ENCODE measurements at places on chromosomes 5 and 9. TPM values are rescaled to one million over a fixed set of nuclear protein-coding genes. Genes with fewer than 3 reads are reported as not detected.

The LCN9 gene
- not detected for total RNA-seq

The GABRA1 gene
- total RNA-seq, result not detected

The CATSPER3 gene
- not detected for total RNA-seq

The MSX2 gene
- not detected for total RNA-seq

The FPGS gene
- total RNA-seq, result 67.0 TPM

The ERCC8 gene
- total RNA-seq, result 13.9 TPM

DNA sequence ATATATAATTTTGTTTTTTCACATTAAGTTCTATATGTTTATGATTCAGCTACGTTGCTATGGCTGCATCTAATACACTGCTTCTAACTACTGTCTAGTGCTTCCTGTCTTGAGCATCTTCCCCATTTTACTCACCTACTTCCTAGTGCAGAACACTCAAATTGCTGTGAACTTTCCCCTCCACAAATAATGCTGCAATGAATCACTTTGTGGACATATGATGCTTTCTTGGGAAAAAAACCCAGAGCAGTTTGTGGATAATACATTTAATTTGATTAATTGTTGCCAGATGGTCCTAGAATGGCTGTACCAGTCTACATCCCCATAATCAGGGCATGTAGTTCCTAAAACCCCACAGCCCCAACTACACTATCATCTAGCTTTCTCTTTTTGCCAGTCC is 18.5 kb downstream of the CD180 start:
- DNase-seq, result no peak

DNA sequence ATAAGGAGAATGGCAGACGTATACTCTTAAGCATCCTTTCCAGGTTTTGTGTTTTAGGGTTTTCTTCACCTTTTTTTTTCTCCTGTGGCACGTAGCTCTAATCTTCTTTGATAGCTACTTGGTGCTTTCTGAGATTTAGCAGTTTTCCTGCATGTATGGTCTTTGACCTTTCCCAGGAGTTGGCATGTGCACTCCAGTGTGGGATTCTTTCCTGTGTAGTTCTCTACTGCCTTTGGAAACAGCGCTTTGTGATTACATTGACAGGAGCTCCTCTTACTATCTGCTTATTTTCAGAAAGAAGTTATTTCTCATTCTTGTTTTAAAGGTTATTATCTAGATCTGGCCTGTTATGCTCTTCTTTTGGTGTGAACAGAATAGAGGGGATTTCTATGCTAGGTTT is 65.5 kb downstream of the UNC13B start:
- no peak for DNase-seq

GRCh38 chr5:36901856-36902255 is 25.3 kb downstream of the NIPBL start:
- no peak for DNase-seq

DNA sequence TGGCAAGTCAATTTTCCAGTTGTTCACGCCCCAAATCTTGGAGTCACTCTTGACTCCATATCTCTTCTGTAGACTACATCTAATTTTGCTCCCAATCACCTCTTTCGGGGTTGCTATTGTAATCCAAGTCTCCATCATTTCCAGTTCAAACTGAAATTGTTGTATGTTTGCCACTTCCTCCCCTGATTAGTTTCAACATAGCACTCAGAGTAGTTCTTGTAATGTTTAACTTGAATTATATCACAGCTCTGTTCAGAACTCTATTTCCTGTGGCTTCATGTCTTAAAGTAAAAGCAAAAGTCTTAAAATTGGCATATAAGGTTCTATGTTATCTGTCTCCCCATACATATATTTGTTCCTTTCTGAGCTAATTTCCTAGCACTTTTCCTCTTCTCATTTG is 348.5 kb upstream of the RIOK2 start:
- DNase-seq, result no peak

- DNase-seq, result no peak
These were observed 236.0 kb upstream of the IRX1 start for GRCh38 chr5:3359642-3360041.

DNA sequence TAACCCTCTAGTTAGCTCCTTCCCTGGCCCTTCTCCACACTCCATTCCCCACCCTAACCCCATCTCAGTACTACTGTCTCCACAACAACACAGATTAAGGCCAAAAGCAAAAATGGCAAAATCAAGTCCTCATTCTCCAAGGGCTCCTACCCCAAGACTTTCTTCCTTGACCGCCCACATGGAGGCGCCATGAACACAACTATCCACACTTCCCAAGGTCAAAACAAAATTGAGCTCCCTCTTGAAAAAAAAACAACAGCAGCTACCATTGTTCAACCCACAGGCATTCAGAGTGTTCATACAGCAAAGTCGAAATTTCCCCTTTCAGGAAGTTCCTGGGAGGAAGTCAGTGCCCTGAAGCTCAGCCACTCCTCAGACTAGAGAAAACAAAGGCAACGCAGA is 54.4 kb downstream of the GNAQ start:
- peak; percentile 76 for DNase-seq

DNA sequence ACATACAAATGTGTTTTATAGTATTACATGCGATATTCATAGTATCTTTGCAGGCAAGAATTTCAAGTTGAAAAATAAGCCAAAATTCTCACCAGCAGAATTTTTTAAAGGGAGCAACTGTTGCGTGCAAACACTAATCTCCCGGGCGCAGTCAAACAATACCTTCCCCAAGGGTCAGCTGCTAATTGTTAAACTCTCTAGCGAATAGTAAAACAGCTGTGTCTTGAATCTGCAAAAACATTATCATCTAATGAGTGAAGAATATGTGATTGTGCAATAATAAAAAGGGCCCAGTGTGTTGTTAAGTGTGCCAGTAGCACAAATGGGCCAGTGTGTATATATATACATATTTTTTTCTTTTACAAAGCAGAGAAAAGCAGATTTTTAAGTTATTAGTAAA is 131.4 kb downstream of the CCDC192 start:
- no peak for DNase-seq

GRCh38 chr5:59119480-59119879 is 536.6 kb downstream of the RAB3C start:
- no peak for DNase-seq

DNA sequence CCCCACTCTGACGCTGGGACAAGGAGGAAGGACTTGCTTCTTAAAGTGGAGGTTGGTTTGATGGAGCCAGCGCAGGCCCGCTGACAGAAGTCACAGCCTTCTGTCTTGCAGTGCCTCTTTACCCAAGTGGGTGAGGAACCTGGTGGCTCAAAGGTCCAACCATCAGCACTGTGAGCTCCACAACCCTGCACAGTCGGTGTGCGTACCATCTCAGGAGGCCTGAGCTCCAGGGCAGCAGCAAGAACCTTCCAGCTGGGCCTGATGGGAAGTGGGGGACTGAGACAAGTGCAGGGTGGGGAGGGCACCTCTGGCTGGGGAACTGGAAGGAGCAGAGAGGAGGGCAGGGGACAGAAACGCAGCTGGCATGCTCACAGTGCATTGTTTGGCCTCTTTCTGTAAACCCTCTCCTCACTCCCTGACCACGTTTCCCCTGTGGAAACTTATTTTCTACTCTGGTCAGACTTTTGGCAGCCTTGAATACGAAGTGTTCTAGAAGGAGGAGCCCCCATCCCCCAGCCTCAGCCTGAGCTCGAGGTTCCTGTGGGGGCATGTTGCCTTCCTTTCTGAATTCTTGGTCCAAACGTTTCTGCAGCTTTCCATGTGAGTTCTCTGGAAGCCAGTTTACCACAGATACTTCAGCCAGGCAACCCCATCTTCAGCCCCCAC is 178.5 kb upstream of the PITX1 start:
- peak; percentile 18 for DNase-seq

DNA sequence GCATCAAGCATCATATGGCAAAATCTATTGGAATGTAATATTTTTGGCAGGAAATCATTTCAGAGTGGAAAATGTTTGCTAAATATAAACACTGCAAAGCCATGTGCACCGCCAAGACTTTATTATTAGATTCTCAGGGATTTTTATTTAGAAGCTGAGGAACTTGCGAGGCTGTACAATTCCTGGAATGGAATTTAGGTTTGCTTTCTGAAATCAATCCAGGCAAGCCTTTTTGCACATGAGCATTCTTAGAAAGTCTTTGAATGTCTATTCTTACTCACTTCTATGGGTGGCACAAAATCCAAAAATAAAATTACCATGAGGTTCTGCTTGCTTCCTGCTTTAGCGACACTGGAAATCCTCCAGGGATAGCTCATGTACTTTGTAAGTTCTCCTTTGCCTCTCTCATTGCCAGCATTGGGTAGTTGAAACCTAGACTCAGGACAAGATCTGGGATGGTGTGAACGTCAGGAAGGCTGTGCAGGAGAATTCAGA is 71.5 kb upstream of the PALM2AKAP2 start:
- no peak for DNase-seq

All from stomach (tissue), 19 donors.